NCI-H1694 (cell line): ENCODE measurements at places on chromosomes 12 and 14.
A peak's percentile ranks its signal among the peaks of the same experiment; 100 is the strongest.

DNA sequence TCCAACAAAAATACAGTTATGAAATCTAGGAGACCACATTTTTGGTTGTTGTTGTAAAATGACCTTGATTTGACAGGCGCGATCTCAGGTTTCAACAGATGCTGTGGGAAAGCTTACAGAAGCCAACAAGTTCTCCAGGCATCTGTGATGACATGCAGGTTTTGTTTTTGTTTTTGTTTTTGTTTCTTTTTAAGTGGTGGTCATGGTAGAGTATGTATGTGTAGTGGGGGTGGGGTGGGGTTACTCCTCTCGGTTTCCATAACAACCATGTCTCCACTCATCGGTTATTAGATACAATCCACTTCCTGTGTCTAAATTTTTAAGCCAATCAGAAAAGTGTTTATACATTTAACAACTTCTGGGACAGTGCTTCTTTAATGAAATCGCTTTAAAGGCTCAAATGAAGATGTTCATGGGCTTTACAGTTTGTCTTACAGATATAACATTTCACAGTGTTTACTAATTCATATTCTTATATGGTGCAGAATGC, 199.9 kb upstream of the FOXN3 start:
- peak; percentile 62 for DNase-seq

GRCh38 chr12:1907652-1908611, 10.5 kb downstream of the CACNA2D4 start:
- no peak for DNase-seq

- DNase-seq: peak; percentile 30
These were observed 1552.1 kb downstream of the AACS start for GRCh38 chr12:126617312-126617711.

DNA sequence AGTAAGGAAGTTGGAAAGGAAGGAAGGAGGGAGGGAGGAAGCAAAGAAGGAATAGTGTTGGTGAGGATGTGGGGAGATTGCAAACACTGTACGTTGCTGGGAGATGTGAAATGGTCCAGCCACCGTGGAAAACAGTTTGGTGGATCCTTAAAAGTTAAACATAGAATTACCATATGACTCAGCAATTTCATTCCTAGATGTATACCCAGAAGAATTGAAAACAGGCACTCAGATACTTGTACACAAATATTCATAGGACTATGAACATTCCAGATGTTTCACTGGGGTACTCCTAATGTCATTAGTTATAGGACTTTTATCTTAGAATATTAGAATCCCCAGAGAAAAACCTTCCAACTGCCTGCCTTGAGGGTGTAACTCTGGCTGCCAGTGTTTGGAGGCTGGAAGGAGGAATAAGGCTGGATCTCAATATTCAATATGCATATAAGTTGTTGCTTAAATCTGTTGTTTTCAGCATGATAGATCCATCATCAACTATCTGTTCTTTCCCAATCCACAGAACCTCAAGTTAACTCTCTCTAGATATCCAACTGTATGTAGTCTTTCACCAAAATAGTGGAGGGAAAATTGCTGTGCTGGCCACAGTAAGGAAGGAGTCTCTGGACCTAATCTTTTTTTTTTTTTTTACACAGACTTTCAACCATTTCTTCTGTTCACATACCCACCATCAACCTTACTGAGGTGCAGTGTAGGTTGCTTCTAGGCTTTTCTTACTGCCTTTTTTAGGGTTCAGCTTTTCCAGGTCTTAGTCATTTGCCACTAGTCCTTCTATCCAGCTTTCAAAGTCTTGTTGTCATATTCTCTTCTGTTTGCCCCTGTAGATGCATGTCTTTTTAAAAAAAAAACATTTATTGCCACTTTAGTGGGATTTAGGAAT, 94.5 kb downstream of the DNAI7 start:
- no peak for DNase-seq

DNA sequence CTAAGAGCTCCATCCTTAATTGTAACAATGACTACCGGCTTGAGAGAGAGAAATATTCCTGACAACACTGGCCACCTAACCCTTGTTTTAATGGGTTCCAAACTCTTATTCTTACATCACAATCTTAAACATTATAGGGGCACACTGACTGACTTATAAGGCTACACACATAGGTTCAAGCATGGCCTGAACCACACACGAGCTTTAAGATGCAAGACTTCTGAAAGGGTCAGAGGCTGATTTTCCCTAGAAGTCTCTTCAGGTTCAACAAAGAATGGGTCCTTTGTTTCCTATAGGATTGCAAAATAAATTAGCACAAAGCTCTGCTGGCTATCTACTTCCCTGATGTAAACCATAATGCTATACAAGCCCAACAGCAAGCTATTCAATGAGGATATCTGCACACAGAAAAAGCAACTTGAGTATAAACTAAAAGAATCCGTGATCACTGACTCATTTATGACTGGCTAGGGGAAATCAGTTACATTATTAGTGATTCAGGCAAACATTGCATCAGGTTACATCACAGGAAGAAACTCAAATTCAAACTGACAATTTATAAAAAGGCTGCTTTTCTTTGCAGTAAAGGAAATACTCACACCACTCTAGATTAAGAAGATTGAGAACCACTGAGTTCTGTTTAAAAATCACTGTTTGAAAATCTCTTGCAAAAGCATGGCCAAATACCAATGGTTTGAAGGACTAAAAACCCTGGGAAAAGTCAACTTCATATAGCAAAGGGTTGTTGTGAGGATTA, 8.5 kb downstream of the BTG1 start:
- DNase-seq: no peak

DNA sequence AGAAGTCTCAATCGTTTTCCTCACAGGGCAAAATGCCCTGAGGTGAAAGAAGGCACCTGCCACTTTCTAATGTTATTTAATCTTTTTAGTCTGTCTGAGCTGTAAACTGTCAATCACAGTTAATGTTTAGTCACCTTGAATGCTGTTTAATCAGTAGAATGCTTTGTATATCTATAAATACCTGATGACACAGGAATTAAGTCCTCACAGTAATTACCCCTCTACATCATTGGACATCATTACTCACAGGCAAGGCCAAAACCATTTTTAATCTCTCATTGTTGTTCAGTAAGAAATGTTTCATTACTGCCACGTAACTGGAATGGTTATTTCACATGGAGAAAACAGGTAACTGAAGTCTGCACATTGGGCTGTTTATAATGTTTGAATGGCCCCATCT, 178.8 kb downstream of the EXOC5 start:
- peak; percentile 94 for DNase-seq

GRCh38 chr12:87775784-87776183, 253.4 kb downstream of the C12orf50 start:
- no peak for DNase-seq

DNA sequence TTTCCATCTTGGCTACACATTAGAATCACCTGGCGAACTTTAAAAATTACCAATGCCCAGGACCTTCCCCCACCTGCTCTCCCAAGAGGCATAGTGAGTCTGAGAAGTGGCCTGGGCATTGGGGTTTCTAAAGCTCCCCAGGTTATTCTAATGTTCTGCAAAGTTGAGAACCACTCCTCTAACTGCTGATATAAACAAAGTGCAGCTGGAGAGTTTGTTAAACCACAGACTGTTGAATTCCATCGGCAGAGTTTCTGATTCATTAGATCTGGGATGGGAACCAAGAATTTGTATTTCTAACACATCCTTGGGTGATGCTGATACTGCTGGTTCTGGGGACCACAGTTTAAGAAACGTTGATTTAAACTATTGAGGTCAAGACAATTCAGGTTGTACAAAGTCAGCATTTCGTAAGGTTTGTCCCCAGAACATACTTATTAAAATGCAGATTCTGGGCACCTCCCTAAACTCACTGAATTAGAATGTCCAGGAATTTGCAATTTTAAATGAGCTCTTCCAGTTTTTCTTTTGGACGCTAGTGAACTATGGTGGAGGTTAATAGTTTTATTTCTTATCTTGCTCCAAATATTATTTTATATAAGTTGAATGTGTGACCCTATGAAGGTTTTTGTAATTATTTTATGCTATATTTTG, 309.1 kb downstream of the NRXN3 start:
- DNase-seq: no peak

GRCh38 chr12:55830601-55831446, 1.4 kb upstream of the DNAJC14 start:
- DNase-seq: no peak

- no peak for DNase-seq
These were observed 9.0 kb downstream of the BMP4 start for GRCh38 chr14:53947452-53948204.

- no peak for DNase-seq
These were observed 473.8 kb downstream of the RAD51B start for GRCh38 chr14:68293404-68293803.

DNA sequence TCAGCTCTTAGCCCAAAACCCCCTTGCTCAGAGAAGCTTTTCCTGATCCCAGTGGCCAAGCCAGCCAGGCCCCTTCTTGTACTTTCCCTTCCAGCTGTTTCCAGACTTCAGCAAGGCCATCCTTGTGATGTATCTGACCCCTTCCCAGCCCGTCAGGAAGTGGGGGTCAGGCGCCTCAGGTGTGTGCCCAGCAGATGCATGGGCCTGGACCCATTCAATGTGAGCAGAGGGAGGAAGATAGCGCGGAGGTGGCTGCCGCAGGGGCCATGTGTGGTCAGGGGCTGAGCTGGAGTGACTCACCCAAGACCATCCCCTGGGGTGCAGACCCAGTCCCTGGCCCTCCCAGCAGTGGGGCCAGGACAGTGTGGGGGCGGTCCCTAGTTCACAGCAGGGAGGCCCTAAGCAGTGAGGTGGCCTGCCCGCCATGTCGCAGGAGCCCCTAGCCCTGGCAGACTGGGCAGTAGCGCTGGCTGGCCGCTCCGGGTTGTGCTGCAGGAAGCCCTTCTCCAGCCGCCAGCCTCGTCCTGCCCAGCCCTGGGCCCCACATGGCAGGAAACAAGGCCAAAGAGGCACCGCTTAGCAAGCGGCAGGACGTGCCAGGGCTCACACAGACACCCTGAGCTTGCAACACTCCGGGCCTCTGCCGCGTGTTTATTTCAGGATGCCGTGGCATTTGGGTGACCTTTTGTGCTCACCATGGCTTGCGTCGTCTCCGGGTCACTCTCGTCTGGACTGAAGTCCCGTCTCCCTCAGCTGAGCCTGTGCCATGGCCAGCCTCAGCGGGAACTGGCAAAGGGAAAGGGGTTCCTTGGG, 12.0 kb downstream of the ADSS1 start:
- no peak for DNase-seq

- DNase-seq: no peak
These were observed 157.6 kb upstream of the VASH1 start for GRCh38 chr14:76603713-76604112.

GRCh38 chr12:22169376-22169775, 123.4 kb downstream of the CMAS start:
- DNase-seq: no peak

GRCh38 chr14:104935026-104935650, 10.5 kb downstream of the PLD4 start:
- peak; percentile 34 for DNase-seq

DNA sequence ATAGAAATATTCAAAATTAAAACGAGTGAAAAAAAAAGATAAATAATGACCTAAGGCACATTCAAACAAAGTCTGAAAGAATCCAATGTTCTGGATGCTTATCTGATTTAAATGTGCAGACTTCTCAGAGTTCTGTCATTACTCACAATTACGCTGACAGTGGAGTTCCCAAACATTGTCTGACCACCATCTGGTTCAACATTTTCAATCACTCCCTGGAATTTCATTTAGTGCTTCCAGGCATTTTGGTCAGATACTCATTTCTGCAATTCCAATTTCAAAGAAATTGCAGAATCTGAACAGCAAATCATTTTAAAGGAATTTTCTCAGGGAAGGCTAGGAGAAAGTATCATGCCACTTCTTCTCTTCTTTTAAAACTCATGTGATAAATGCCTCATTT, 398.2 kb upstream of the PDE3A start:
- no peak for DNase-seq

GRCh38 chr14:56244138-56244789, 126.1 kb downstream of the PELI2 start:
- DNase-seq: no peak

DNA sequence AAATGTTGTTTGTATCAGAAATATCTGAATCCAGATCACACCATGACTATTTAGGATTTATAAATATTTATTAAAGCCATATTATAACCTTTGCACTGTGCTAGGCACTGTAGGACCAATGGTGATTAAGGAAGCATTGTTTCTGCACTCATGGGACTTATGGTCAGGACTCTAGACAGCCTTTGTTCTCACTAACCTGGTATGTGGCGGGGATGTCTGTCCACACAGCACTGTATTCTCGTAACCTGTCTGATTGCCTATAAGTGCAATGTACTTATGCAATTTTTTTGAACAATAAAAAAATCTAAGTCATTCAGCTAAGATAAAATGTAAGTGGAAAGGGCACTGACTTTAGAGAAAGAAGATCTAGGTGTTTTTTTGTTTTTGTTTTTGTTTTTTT, 6.7 kb upstream of the SSPN start:
- DNase-seq: no peak

- DNase-seq: no peak
These were observed 246.1 kb upstream of the CCDC196 start for GRCh38 chr14:66240105-66240504.

DNA sequence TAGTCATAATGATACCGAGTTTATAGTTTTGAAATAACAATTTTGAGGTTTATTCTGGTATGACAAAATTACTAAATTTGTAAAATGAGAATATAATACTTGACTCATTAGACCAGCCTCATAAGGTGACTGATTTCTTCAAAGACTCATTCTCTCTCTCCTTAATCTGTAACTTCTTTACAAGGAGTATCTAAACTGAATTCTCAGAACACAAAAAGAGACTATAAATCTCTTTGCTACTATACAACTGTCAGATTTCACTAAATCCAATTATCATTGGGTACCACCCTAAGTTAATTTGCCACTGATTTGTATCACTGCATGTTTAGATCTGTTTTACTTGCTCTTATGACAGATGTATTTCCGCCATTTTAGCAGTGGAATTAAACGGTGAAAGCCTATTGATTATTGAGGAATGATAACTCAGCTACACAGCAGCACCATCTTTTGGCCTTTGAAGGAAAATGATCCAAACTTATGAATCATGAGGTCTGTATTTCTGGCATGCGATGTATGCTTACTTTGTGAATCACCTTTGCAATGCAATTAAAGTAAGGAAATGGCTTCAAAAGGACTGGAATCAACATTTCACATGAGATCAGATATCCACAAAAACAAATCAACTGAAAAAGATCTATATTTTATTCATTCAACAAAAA, 161.2 kb downstream of the RERGL start:
- DNase-seq: peak; percentile 5

DNA sequence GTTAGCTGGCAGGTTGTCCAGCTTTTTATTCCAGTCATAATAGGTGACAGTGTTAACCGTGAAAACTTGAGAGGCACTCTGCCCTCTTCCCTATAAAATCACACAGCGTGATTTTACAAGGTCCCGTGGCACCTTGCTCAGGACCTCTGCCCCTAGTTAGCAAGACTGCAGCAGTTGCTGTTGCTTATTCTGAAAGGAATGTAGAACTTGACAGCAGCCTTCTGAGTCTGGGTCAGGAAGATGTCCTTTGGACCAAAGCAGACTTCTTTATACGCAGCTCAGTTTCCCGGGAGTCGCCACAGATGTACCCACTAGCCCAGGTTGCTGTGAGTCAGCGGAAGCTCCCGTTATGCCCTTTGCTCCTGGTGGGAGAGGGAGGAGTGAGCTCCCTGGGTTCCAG, 13.2 kb downstream of the PRKAB1 start:
- no peak for DNase-seq

GRCh38 chr12:81957631-81958030, 198.5 kb upstream of the PPFIA2 start:
- DNase-seq: no peak
